NCI-H1694 (cell line): ENCODE measurements at places on chromosomes 7 and 10.

GRCh38 chr7:12771378-12771877 lies 84.0 kb downstream of the ARL4A start:
- DNase-seq = peak; percentile 81

GRCh38 chr7:142960955-142961512 lies 1.1 kb downstream of the KEL start:
- DNase-seq = no peak

DNA sequence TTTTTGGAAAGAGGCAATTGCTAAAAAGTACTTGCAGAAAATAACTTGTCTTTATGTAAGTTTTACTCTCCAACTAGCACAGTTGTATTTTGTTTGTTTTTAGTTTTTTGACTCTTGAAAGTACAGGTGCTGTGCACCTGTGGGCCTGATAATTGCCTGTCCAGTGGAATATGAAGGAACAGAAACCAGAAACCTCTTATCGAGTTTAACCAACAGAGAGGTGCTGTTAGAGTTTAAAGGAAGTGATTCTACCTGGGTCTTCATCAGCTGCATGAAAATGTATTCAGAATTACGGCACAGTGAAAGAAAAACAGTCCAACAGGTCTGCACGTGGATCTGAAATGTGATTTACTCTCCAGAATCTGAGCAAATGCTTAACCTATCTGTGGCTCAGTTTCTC lies 326.6 kb upstream of the POM121L12 start:
- no peak for DNase-seq

GRCh38 chr7:44764665-44765578 lies 16.3 kb downstream of the ZMIZ2 start:
- DNase-seq = no peak

DNA sequence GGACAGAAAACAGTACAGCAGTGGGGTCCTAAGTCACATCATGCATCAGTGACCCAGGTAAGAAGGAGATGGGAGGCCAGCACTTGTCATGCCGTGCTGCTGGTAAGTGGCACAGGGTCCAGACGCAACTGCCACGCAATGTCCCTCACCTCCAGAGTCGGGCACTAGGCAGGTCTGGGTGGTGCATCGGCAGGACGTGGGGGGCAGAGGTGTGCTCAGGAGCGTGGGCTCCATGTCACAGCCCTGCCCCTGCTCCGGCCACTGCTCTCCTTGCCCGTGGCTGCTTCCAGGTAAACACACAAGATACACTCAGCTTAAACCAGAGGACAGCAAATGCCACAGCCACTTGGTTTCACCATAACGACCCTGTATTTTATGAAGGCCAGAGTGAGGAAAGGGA lies 47.3 kb downstream of the COBL start:
- no peak for DNase-seq

- DNase-seq = no peak
Measured at GRCh38 chr10:118531105-118531852, 64.2 kb downstream of the PRLHR start.

DNA sequence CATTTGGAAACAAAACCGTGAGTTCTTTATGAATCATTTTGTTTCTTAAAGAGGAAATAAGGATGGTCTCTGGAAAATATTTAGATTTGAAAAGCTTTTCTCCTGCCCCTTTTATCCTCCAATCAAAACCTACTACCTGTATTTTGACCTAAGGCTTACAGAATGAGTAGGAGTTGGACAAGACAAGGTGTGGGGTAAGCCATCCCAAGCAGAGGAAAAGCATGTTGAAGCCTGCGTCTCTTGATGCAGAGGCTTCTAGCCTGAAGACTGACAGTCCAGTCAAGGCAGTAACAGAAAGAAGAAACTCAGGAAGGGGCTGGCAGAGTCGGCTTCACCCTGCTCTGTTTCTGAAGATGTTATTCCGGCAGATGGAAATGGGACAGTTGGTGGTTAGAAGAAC lies 551.1 kb downstream of the SORCS3 start:
- DNase-seq = no peak

GRCh38 chr10:130741901-130742855 lies 569.3 kb downstream of the TCERG1L start:
- DNase-seq = no peak

DNA sequence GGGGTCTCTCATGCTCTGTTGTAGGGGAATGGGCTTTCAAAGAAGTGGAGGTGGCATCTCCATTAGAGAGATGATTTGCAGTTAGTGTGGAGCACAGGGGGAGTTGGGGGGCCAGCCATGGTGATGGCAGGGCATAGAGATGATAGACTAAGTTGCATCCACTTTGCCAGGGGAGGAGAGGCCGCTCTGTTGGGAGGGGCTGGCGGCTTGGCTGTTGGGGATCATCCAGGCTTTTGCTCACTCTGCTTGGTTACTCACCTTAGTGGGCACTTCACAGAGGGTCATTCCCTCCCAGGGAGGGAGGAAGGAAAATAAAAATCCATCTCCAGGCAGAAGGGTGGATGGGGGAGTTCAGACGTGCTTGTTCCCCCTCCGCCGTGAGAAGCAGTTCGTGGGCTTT lies 31.4 kb upstream of the CDH23 start:
- DNase-seq = no peak

DNA sequence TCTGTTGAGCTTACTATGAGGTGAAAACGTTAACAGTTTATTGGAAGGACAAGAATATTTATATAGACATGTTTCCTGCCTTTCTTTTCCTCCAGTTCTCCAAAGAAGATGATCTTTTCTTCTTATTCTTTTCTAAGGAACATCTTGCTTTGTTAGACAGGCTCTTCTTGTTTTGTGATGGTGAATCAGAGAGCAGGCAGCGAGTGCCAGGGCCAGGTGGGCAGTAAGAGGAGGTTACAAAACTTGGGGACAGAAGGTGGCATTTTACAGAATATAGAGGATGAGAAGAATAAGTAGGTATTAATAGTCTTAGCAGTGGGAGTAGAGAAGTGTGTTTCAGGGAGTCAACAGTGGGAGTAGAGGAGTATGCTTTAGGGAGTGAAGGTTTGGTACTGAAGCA lies 223.6 kb downstream of the ARL4A start:
- no peak for DNase-seq

GRCh38 chr10:115918812-115919211 lies 354.2 kb downstream of the GFRA1 start:
- no peak for DNase-seq

GRCh38 chr7:154841731-154842331 lies 161.1 kb downstream of the PAXIP1 start:
- DNase-seq = no peak

DNA sequence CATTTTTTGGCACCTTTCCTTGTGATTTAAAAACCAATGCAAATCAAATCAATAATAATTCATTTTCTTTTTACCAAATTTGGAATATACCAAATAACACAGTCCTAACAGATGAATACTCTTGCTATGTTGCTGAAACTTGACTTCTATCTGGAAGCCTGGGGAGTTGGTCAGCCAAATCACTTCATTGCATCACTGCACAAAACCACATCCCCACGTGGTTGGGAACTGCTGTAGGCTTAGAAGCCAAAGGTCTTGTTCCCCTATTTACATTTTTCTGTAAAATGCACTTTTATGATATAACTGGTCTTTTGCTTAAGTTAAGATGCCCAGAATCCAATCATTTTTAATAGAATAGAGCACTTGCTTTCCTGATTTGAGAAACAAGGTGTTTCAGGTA lies 15.2 kb downstream of the GPR85 start:
- DNase-seq = no peak

DNA sequence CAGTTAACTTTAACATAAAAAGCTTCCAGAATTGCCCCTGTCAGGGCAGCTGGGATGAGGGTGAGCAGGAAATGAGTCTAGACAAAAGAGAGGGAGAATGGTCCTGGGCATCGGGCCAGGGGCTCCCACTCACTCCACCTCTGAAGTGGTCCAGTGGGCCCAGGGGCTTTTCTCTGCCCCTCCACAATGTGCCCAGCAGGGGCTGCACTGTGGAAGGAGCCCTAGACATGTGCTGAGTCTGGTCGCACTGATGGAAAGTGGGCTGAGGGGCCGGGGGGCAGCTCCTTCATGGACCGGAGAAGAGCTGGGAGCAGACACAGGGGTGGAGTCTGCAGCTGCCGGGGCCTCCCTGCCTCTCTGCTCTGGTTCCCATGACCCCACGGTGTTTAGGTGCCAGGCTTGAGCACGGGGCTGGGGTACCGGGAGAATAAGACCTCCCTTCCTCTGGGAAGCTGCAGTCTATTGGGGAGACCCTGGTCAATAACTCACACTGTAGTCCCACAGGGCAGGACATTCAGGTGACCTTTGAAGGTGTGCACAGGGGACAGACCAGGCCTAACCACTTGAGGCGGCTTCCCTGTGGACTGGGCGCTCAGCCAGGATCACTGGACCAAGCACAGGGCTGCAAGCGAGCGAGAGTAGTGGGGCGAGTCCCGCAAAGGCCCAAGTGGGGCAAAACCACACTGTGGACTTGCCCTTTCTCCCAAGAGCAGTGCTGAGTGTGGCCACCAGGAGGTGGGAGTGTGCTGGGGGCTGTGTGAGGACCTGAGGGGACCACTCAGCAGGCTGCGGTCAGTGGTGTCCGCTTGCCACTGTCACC lies 6.1 kb downstream of the ADCY1 start:
- DNase-seq = no peak

- DNase-seq = no peak
Measured at GRCh38 chr10:35959252-35959651, 317.2 kb upstream of the FZD8 start.

DNA sequence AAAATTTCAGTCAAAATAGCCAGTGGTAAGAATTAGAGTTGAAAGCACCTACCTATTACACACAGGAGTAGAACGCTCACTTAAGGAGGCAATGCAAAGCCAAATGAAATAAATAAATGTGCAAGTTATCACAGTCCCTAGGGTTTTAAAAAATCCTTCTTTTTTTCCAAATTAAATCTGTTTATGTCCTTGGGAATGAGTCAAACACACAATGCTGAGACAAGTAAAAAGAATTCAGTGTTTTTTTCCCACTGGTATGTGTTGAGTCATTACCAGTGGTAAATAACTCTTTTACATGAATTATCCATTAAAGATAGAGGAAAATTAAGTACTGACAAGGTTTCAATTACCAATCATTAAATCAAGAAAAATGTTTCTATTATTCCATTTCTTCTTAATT lies 438.6 kb downstream of the TNS3 start:
- DNase-seq = no peak

DNA sequence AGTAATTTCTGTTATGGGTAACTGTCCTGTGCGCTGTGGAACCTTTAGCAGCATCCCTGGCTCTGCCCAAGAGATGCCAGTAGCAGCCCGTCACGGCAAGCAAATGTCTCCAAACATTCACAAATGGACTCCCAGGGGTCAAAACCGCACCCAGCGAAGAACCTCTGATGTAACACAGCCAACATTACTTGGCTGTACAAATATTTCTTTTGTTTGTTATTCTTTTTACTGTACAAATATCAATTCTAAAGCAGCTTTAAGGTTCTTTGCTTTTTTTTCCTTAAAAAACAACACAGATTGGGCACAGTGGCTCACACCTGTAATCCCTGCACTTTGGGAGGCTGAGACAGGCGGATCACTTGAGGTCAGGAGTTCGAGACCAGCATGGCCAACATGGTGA lies 182.5 kb downstream of the KMT2E start:
- DNase-seq = no peak

DNA sequence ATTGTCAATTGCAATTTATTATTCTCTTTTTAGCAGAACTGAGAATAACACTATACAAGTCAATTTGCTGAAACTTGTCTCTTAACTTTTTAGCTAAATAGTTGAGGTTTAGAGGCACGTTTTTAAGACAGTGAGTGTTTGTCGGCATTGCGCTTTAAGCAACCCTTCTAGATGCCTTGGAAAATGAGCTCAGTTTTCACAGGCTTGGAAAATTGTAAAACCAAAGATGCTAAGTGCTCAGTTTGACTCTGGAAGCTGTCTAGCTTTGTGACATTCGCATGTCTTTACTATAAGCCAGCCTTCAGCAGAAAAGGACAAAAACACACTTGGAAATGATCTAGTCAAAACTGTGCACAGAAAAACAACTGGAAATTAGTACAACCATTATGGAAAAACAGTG lies 500.4 kb downstream of the NEBL start:
- DNase-seq = no peak

DNA sequence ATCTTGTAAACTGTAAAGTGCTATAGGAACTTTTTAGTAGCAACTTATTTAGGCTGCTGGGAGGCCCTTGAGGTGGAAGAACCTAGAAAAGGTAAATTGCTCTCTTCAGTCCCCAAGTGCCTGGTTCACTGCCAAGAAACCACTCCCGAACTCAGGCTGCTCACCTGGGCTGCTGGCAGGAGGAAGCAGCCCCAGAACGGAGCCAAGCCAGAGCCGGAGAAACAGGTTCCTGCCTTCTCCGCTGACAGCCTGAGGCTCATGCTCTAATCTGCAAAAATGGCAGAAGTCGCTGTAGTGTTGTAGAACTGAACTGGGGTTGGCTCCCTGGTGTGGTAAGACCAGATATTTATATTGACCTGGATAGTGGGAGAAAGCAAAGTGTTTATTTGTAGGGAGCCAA lies 136.0 kb downstream of the CUL2 start:
- no peak for DNase-seq

DNA sequence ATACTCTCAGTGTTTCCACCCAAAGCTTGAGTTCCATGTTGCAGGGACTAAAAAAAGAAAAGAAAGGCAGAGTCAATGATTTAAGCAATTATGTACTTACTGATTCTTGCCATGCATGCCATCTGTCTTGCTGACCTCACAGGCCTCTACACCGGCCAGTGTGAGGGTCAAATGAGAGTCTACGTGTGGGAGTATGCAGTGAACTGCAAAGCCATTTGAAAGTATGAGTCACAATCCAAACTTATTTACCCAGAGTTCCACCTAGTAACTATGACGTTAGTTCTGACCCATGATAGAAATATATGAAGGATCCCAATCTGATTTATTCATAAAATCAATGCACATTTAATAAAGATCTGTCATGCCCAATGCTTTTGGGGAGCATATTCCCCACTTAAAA lies 26.5 kb downstream of the PDE1C start:
- no peak for DNase-seq

DNA sequence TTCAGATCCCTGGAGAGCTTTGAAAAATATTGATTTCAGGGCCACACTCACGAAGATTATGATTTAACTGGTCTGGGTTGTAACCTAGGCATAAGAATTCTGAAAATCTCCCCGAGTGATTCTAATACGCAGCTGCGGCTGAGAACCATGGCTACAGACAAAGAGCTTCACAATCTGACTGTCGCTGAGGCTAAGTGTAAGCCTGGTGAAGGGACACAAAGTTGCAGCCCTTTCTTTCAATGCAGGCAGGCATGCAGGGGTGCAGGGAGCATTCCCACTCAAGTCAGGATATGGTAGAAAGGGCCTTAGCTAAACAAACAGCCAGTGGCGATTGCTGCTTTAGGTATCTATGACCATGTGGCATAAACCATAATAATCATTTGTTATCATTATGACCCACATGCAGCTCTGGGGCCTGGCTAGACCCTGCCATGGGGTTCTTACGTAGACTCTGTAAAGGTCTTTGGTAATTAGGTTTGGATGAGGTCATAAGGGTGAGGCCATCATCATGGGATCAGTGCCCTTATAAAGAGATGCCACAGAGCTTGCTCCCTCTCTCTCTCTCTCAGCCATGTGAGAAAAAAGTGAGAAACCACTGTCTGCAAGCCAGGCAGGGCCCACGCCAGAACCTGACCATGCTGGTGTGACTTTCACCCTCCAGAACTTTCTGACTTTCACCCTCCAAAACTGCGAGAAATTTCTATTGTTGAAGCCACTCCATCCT lies 88.4 kb upstream of the LANCL2 start:
- DNase-seq = no peak
